ENCODE measurements at places on chromosomes 4 and X.

DNA sequence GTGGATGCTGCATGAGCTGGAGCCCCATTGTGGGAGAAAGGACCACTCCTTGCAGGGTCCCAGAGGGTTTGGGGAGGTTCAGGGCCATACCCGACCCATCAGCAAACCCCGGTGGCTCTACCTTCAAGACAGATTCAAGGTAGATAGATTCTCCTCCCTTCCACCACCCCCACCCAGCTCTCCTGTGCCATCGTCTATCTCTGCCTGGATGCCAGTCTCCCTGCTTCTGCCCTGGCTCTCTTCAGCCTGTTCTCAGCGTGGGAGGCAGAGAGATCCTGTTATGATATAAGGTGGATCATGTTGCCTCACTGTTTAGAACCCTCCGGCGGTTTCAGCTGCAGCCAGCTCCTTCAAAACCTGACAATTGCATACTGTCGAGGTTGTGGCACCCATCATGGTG, 5.4 kb downstream of the LAGE3 start:
- no peak for DNase-seq

DNA sequence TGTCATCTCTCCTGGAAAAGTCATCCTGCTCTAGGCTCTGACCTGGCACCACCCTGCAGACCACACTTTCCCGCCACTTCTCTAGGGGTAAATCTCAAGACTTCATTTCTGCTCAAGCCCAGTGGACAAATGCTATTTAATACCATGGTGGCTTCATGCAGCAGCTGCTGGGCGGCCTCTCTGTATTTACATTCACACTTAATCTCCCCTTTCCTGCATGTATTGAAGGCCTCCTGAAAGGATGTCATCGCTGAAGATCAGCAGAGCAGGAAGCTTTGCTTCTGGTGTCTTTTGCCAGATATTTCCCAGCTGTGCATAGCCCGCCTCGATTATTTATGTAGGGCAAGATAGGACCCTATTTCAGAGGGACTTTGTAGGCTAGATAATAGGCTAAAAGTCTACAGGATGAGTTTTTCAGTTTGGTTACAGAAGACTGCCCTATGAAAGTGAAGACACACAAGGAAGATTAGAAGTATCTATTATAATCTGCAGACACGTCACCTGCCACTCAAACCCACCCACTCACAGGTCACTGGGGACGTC, 17.2 kb downstream of the PROM1 start:
- no peak for DNase-seq

- DNase-seq: no peak
Measured at GRCh38 chr4:6121276-6121850, 79.0 kb downstream of the JAKMIP1 start.

DNA sequence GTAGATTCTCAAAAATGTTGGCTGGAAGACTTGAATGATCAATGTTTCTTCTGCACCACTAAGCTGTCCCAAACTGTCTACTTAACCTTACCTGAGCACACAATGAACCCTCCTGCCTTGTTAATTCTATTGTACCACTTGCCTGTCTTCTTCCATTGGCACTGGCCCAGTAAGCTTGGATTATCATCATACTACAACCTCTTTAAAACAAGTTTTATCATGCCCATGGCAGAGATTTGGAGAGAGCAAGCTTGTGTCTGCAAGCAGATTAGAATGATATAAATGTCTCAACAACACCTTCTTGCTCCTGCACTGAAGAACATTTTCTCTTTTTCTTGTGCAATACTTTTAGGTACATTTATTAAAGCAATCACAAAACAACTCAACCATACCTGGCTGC, 74.0 kb upstream of the VMA21 start:
- DNase-seq: no peak
